ENCODE measurements at places on chromosomes 4 and X.

DNA sequence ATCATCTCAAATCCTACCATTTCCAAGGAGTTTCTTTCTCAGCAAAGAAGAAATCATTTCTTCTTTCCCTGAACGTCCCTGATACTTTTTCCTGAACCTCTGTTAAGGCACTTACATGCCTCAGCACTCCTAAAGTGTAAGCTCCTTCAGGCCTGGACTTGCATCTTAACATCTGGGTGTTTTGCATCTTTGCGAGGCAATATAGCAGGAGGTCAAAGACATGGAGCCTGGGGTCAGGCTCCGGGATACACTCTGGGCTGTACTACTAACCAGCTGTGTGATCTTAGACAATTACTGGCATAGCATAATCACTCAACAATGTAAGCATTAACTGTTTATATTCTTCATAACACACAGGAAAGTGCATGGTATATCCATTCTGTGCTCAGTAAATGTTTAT, 275.5 kb upstream of the BOD1L1 start:
- DNase-seq = no peak

GRCh38 chr4:54165011-54165410, 64.1 kb upstream of the PDGFRA start:
- DNase-seq = no peak

DNA sequence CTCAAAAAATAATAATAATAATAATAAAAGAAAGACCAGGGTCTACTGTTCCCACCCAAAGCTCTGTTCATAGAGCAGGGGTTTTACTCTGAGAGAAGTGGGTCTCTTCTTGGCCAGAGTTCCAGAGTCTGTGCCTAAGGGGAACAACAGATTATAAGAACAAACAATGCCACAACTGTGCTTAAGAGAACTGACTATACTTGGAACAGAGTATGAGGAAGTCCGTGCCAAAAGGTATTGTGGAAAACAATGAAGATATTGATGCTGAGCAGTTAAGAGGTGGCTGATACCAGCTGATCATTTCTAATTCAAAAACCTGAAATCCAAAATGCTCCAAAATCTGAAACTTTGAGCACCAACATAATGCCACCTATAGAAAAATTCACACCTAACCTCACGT, 229.6 kb downstream of the FBXO8 start:
- no peak for DNase-seq

DNA sequence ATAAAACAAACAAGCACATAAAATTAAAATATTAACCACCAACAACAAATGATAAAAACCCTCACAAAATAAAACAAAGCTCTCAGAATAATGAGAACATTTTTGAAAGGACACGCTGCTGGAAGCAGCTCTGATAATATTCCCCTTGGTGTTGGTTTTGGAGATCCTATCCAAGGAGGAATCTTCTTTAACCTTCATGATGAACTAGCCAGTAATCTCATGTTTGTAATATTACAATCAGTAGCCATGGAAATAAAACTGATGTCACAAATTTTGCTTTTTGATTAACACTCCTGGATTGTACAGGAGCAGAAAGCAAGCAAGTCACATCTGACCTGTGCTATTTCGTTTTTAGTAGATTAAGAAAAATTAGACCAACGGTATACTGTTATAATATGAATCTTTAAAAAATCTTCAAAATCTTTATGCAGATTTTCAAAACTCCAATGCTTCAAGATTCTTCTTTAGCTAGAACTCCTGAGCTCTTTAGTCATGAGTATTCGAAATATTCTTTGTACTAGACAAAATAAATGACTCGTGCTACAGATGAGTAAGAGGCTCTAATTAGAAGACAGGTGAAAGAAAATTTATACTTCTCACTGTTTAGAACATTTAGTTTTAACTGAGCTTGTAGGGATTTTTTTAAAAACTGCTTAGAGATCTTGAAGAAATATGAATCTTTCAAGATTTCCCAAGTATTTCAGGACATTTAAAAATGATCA, 154.1 kb downstream of the RASL11B start:
- no peak for DNase-seq

DNA sequence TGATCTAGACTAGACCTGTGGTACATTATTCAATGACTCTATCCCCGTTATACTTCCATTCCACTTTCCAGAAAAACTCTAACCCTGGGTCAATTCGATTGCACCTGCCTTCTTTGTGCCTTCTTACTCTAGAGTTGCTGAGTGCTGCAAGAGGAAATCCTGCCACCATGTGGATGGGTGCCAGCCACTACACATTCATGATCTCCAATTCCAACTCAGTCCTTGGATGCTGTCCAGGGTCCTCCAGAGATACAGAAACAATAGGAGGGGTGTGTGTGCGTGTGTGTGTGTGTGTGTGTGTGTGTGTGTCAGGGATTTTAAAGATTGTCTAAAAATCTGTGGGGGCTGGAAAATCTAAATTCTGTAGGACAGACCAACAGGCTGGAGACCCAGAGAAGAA, 42.9 kb upstream of the INTS6L start:
- DNase-seq = peak; percentile 84

- no peak for DNase-seq
These were observed 431 bp downstream of the C4orf50 start for GRCh38 chr4:6017800-6018199.

DNA sequence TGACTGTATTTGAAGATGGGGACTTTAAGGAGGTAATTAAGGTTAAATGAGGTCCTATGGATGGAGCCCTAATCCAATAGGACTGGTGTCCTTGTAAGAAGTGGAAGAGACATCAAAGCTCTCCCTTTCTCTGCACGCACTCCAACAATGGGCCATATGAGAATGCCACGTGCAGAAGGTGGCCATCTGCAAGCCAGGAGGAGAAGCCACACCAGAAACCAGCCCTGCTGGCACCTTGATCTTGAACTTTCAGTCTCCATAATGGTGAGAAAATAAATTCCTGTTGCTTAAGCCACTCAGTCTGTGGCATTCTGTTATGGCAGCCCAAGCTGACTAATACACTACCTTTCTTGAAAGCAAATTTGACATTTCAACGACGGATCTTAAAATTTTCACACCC, 73.2 kb downstream of the SMARCA1 start:
- no peak for DNase-seq

DNA sequence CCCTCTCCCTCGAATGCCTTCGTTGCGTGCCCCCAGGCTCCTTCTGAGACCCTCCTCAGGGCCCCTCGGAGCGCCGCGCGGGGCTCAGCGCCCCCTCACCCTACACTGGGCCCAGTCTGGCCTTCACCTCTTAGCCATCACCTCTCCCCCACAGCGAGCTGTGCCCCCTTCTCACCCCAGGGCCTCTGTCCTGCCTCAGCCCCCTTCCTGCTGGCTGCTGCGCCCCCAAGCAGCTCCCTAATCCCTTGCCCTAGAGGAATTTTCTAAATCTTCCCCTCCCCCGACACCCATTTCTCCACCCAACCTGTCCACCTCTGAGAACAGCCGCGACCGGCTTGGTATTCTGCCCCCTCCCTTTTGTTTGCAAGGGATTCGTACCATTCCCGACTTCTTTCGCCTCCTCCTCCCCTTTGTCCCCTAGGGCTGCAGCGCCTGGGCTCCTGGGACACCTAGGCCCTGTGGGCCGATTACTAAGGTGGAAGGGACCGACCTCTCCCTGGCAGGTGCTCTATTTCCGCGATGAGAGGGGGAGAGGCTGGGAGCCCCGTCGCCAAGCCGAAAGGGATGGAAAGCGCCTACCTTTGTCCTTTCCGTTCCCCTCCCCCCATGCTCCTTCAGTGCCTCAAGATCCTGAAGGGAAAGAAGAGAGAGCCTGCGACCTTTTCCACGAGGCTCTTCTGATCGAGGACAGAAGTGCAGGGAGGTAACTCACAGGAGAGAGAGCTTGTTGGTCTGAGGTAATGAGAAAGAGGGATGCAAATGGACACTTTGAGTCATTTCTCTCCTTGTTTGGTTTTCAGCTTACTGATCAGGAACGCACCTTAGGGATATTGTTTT, 10.9 kb downstream of the DLG3 start:
- no peak for DNase-seq

DNA sequence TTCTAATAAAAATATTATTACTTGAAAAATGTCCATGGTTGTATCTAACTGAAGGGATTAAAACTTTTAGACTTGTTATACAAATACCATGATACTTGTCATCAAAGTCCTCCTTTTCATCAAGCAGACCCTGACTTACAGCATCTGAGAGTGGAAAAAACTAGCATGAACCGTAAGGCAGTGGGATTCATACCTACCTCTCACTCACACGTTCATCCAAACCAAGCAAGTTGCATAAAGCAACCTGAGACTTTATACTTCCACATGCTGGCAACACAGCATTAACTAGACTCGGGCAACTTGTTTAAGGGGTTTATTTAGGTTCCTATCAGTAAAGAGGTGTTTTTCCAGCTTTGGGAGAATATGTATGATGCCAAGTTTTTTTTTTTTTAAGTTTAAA, 22.6 kb upstream of the TLR7 start:
- DNase-seq = no peak

Measured in NCI-H345 (cell line).